T-helper 9 cell (primary cell): ENCODE measurements at places on chromosomes 6 and 20.

- DNase-seq, result no peak
These were observed 38.1 kb downstream of the JARID2 start for GRCh38 chr6:15283986-15284361.

- no peak for DNase-seq
These were observed 26.7 kb downstream of the TNXB start for GRCh38 chr6:32082478-32082877.

DNA sequence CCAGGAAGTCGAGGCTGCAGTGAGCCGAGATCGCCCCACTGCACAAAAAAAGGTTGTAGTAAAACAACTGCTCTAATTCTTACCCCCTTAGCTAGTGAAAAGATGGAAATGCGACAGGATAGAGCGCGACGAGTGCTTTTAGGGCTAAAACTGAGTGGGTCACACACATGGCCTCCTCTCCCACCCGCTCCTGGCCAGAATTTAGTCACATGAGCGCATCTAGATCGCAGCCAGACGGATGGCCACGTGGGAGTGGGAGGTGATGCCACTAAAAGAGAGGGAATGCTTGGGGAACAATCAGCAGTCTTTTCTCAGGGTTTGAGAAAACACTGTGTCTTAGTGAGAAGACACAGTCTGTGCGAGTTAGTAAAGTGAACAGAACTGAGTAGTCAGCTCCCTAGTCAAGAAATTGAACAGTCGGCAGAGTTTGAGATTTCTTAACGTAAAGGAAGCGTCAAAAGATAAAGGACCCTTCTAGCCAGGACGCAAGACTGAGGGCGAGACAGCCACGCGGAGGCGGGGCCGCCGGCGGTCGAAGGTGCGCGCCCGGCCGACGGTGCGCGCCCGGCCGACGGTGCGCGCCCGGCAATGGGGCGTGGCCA, 664 bp upstream of the ACTR5 start:
- DNase-seq, result no peak

DNA sequence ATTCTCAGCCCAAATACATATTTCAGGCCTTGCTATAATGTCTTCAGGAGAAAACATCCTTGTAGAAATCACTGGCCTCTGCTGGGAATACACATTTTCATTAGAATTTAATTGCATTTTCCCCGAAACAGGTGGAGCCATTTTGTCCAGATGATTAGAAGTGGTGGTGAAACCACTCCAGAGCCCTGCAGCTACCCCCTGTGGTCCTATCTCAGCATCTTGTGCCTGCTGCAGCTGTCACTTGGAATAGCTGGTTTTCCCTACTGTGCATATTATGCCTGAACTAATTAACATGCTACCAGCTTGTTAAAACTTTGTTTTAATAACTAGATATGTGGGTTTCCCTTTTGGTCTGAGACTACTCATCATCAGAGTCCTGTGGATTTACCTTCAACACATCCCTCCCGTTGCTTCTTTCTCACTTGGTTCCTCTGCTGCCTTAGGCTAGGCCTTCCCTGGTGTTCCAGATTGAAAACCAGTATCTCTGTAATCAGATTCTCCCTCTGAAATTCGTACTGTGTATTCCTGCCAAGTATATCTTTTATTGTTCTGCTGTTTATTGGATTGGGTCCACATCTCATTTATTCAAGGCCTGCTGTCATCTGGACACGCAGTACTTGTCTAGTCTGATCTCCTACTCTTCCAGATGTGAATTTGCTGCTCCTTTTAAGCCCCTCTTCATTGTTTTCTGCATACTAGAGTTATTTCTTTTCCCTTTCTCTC, 15.2 kb downstream of the DNAH8 start:
- DNase-seq, result no peak

GRCh38 chr6:163437466-163437865, 22.9 kb downstream of the QKI start:
- DNase-seq, result no peak

- DNase-seq, result no peak
These were observed 34.4 kb upstream of the ARHGAP18 start for GRCh38 chr6:129744201-129744879.

DNA sequence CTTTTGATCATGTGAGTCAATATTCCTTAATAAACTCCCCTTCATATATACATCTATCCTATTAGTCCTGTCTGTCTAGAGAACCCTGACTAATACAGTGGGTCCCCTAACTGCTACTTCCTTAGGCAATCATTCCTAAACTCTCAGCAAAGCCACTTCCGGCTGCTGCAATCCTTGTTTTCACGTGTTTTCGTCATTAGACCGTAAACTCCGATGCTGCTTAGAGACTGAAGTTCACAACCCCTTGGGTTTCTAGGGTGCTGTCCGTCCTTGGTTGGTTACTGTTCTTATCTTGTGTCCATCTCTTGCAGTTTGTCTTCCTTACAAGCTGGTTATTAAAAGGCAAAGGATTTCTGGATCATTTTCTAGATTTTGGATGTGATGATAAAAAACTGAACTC, 106.4 kb downstream of the GMPR start:
- no peak for DNase-seq

DNA sequence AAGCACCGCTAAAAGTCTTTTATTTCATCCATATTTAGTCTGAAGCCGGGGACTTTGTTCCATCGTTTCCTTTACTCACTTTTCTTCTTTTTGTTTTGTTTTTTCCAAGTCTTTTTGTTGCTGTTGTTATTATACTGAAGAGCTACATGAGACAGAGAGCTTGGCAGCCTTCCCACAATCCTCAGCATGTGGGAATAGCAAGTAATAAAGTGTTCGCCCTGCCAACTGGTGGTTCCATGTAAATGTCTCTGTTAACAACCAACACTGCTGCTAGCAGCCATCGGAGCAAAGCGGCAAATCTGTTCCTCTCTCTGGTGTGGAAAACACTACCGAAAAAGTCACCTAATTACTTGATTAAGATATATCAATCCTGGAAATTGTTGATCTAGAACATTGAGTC, 437.8 kb upstream of the ID4 start:
- DNase-seq, result no peak

DNA sequence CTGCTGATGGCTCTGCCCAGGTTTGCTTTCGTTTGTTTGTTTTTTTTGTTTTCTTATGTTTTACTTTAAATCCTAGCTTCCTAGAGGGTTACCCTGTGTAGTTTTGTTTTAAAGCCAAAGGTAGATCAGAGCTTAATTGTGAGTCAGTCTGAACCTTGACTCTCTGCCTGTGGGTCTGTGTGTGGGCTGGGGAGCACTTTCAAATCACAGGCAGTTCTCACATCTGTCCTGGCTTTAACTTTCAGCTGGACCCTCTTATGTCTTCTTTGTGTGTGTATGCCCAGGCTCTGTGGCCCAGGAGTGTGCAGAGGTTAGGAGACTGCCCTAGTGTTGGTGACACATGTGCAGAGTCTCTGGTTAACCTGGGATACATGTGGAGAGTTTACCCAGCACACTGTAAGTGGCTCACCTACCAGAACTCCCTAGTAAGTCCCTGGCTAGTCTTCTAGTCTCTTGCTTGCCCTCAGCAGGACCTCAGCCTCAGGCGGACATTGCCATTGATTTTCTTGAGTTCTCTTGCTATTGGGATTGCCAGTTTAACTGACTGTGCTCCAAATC, 19.0 kb downstream of the HIVEP1 start:
- no peak for DNase-seq

DNA sequence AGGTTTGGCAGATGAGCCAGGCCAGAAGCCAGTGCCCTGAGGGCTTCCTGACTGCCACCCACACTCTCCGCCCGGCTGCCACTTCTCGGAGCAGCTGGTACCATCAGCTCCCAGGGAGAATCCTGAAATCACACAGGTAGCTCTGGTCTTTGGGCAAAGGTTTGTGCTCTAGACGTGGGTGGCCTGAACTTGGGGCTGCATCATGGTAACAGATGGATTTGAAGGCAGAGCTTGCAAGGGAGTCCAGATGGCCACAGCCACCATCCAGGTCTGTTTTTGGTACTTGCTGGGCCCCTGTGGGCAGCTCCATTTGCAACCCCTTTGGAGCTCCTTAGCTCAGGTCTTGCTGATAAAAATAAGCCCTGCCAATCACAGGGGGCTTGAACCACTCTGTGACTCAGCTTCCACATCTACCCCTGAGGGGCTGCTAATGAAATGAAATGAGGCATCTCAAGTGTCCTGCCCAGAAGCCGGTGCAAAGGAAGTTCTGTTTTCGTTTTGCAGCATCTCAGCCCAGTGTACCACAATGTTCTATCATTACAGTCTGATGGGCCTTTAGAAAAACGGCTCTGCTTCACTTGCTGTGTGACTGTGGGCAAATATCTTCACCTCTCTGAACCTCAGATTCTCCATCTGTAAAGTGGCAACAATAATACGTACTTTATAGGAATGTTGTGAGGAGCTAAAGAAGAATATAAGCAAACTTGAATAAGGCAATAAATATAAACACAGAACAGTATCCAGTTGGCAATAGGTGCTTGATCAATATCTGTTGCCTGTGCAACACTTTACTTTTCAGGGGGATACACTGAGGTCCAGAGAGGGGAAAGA, 25.1 kb upstream of the CDH22 start:
- DNase-seq, result no peak

DNA sequence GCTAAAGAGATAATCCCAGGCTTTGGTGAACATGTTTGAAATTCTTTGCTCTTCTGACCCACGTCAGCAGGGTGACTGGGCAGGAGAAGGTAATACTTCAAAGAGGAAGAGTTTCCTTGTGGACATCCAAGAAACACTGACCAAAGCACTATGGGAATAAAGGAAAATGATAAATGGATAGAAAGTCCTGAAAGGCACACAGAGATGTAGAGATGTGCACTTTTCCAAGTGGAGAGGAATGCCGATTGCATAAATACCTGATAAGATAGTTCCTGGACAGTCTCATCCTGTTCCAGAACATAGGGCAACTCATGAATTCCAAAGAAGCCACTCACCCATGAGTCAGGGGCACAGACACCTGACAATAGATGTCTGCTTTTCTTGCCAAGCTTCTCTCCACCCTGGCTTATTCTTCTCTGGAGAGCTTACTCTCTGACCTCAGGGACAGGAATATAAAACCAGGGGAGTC, 191.3 kb upstream of the FOXA2 start:
- no peak for DNase-seq

GRCh38 chr6:85127168-85127498, 322.8 kb upstream of the NT5E start:
- no peak for DNase-seq

GRCh38 chr6:31356216-31356945, 598 bp downstream of the HLA-B start:
- peak; percentile 25 for DNase-seq

DNA sequence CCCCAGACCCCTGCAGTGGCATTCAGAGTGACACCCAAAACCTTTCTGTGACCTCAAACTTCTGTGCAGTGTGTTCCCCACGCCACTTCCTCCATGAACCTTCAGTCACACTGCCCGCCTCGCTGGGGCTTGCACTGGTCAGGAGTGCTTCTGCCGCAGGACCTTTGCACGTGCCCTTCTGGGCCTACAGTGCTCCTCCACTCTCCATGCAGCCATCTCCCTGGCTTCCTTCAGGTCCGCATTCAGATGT, 27.1 kb downstream of the SYNJ2 start:
- no peak for DNase-seq

GRCh38 chr6:7866526-7866925, 44.1 kb downstream of the TXNDC5 start:
- DNase-seq, result no peak

DNA sequence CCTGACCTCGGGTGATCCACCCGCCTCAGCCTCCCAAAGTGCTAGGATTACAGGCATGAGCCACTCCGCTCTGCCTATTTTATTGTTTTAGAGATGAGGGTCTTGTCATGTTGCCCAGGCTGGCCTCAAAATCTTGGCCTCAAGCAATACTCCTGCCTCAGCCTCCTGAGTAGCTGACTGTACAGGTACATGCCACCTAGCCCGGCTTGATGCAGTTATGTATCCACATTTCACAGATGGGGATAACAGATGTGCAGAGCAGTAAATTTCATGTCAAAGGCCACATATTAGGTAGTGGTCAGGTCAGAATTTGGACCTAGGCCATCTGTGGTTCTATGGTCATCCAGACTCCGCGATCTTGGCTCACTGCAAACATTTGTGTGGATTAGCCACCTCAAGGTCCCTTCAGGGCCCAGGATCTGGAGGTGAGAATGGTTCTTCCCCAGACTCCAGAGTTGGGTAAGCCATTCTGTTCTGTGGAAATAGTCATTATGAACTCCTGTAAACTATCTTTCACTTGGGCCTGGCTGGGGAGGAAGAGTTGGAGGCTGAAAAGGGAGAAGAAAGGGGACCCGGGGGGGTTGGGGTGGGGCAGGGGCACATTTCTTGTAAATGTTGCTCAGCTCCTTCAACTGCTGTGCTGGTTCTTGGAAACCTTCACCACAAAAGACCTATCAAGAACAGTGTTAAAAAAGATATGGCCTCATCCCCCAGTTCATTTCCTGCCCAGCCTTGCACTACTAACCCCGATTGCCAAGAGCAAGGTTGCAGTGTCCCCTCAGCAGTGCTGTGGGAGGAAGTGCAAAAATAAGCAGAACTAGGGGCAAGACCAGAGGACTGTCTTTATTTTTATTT, 13.0 kb downstream of the PIM1 start:
- DNase-seq, result peak; percentile 34

DNA sequence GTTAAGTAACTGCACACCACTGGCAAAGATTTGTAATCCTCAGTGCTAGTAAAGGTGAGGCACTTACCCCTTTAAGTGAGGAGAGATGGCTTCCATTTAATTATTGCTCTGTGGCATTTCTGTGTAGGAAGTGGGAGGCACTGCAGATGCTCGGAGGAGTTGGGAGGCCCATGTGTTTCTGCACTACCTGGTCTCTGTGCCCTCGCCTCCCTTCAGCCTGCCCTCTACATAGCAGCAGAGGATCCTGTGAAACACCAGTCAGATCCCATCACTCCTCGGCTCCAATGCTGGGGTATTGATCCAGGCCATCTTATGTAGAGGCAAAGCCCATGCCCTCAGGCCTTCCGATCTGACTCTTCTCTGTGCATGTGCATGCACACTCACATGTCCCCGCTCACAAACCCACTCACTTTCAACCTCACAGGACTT, 67.0 kb downstream of the SLX4IP start:
- DNase-seq, result no peak

GRCh38 chr20:41213150-41213820, 75.9 kb downstream of the PLCG1 start:
- DNase-seq, result no peak

GRCh38 chr6:149166336-149166735, 151.2 kb upstream of the TAB2 start:
- DNase-seq, result no peak

DNA sequence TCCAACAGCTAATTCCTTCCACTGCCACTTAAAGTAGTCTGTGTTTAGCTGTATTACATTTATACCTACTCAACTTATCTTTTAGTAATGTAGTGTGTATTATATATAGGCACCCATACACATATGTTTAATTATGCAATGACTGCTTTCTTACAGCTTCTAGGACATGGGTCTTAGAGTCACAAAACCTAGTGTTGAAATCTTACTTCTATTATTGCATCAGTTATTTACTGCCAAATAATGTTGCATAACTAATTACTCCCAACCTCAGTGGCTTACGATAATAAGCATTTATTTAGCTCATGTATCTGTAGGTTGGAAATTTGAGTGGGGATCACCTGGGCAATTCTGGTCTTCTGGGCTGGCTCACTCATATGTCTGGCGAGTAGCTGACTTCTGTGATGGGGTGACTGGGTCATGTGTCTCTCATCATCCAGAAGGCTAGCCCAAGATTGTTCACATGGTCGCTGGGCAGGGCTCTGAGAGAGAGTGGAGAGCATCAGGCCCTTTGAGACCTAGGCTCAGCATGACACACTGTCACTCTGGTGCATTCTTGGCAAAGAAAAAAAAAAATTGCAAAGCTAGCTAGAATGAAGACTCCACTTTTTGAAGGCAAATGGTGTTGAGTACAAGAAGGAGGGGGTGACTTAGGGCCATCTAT, 187.0 kb downstream of the PLCB1 start:
- DNase-seq, result no peak
